Immature natural killer cell (primary cell): ENCODE measurements at places on chromosomes 4 and X.

DNA sequence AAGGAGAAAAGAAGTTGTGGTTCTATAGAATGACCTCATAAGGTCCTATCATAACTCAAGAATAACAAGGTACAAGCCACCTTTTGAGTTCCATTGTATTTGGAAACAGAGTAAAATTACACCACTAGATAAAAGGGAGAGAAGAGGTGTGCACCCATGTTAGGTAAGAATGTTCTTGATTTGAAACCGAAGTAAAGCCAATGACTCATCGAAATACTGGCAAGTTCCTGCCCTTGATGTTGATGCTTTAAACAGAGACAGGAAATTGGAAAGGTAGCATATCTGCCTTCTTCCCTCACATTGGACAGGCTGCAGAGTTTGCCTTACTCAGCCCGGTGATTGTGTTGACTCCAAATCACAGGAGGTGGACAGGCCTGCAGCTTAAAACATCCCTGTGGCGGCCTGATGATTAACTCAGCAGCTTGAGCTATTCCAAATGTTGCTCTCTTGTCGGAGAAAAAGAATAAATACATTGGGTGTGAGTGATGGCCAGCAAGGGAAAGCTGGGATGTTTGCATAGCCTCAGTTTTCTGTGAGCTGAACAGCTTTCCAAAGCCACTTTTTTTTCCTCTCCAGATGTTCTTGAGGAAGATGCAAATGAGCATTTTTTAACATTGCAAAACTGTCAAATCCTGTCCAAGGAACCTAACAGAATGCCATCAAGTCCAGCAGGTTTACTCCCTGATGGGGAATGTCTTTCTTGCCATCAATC, 321.1 kb downstream of the NKX6-1 start:
- no peak for DNase-seq

- DNase-seq: peak; percentile 77
Observed at GRCh38 chrX:20412871-20413486, 146.3 kb upstream of the RPS6KA3 start.

GRCh38 chr4:38466401-38466800, 197.6 kb upstream of the KLF3 start:
- DNase-seq: no peak

- DNase-seq: no peak
Observed at GRCh38 chrX:9195199-9195880, 161.4 kb upstream of the FAM9B start.

- DNase-seq: no peak
Observed at GRCh38 chr4:6733358-6734164, 17.6 kb downstream of the BLOC1S4 start.

DNA sequence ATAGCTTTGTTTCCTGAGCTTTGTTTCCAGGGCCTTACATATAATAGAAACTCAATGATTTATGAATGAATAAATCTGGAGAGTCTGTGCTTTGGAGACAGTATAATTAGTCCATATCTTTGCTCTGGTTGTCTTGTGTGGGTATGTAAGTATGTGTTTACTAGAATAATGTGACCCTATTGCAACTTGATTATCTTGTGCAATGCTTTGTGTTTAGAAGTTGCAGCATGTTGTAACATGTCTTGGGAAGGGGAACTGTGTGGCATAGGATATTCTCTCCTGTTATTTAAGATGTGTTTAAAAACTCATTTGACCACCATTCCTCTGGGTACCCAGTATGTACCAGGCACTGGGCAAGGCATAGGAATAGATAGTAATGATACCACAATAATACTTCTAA, 6.1 kb downstream of the SPATA18 start:
- no peak for DNase-seq

DNA sequence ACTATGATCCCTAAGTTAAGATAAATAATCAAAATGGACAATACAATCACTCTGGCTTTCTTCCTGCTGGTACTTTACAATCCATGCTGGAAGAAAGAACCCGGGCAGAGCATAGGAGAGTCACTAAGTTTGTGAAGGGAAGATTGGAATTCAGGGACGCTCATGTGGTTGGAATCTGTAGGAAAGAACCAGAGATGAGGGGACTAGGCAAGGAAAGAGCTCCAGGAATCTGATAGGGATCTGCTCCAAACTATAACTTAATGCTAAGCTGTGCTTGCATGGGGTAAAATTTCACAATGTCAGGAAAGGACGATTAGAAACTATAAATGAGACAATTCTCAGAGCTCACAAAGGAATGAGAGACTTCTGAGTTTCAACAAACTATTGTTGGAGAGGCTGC, 167.5 kb downstream of the ADGRA3 start:
- DNase-seq: no peak

- DNase-seq: no peak
Observed at GRCh38 chrX:110419512-110419911, 60.9 kb downstream of the RTL9 start.

DNA sequence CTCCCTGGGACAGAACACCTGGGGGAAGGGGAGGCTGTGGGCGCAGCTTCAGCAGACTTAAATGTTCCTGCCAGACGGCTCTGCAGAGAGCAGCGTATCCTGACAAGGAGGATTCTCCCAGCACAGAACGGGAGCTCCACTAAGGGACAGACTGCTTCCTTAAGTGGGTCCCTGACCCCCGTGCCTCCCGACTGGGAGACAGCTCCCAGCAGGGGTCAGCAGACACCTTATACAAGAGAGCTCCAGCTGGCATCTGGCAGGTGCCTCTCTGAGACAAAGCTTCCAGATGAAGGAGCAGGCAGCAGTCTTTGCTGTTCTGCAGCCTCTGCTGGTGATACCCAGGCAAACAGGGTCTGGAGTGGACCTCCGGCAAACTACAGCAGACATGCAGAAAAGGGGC, 44.5 kb upstream of the FAAH2 start:
- no peak for DNase-seq

DNA sequence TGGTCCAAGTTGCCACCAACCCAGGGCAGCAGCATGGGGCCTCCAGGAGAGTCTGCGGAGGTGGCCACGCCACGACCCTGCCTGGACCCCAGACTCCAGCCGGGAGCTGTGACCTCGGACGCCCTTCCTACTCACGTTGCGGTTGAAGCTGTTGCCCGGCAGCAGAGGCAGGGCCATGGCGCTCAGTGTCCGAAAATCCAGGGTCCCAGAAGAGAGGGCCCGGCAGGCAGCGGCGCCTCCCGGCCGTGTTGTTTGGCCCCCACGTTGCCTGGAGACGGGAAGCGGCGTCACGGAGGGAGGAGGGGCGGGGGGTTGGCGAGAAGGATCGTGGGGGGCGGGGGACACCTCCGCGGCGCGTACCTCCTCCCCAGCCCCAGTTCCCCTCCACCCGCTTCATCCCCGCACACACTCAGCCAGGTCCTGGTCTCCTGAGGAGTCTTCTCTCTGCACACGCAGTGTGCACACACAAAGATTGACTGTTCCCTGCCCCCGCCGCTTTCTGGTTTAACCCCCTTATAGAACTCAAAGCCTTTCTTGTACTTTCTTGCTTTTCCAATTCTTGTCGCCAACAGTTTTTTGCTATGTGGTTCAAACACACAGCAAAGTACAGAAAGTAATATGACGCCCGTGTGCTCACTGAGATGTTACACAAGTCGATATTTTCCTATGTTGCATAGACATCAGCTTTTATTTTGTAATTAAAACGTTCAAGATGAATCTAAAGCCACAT, at the start of gene EFHC2:
EFHC2 (minus strand) TSS at position 261 of the 730 bp plus-strand sequence; CDS start at position 177, 84 bp downstream.
- DNase-seq: peak; percentile 67

- DNase-seq: no peak
Observed at GRCh38 chr4:120922381-120923206, at the start of gene PRDM5. Gene PRDM5 (minus strand): TSS chr4:120922726. CDS start chr4:120922608, 118 bp downstream.

- DNase-seq: no peak
Observed at GRCh38 chr4:15194520-15194919, 192.2 kb downstream of the CPEB2 start.

DNA sequence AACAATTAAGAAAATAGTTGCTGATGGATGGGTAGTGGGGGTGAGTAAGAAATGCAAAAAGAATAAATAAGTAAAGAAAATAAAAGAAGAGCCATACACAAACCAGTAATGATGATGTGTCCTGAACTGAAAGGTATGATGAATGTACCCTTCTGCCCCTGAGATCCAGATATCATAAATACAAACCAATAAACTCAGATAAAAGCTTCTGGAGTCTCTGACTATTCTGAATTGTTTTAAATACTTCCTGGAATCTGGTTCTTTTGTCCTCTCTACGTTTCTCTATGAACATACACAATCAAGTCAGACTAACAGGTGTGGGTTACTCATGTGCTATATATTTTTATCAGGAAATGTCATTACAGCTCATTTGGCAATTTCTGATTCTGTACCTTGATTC, 153.4 kb downstream of the PPP1R2C start:
- no peak for DNase-seq

DNA sequence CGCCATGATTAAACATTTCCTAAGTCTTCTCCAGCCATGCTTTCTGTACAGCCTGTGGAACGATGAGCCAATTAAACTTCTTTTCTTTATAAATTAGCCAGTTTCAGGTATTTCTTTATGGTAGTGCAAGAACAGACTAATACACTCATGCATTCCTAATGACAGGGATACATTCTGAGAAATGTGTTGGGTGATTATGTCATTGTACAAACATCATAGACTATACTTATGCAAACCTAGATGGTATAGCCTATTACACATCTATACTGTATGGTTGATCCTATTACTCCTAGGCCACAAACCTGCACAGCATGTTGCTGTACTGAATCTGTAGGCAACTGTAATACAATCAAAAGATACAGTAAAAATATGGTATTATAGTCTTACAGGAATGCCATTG, 83.1 kb downstream of the ATOH1 start:
- DNase-seq: no peak

GRCh38 chr4:34250562-34250961, 1993.8 kb downstream of the ARAP2 start:
- DNase-seq: no peak

- DNase-seq: no peak
Observed at GRCh38 chr4:63505714-63506460, 903.4 kb downstream of the TECRL start.

DNA sequence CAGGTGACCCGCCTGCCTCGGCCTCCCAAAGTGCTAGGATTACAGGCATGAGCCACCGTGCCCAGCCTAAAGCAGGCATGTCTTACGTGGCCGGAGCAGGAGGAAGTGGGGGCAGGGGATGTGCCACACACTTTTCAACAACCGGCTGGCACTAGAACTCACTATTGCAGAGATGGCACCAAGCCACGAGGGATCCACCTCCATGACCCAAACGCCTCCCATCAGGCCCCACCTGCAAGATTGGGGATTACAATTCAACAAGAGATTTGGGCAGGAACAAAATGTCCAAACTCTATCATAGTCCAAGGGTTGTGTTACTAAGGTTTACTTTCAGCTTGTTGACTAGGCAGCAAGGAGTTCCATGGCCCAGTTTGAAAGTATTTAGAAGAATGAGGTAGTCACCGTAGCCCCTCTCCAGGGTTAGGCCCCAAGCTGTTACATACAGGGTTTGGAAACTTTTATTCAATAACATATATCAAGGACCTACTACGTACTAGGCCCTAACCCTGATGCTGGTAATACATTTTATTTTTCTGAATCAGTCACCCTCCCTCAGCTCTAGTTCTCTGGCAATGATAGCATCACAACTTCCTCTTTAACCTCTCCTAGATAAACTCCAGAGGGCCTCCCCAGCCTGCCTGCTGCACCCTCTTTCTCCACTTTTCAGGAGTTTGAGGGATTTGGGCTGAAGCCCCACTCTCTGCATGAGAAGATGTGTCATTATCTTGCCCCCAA, 18.0 kb upstream of the TBC1D14 start:
- DNase-seq: no peak
